Natural killer cell (primary cell): ENCODE measurements at places on chromosomes 16 and 17. TPM values are rescaled to one million over a fixed set of nuclear protein-coding genes. Genes with fewer than 3 reads are reported as not detected.

The EVPL gene
- total RNA-seq = 0.94 TPM

GRCh38 chr16:8966817-8967131 lies 3.1 kb upstream of the USP7 start:
- DNase-seq = no peak
- peaks cover 13% of the 10 kb centered on the region for H3K4me1 ChIP-seq
- H3K36me3 ChIP-seq = no peaks in the 10 kb centered on the region
- no peak overlapping the region for H3K27ac ChIP-seq
- H3K27me3 ChIP-seq = no peaks in the 10 kb centered on the region

The ANKS4B gene
- total RNA-seq = 0.10 TPM

The MT1A gene
- not detected for total RNA-seq

The NLRP1 gene
- total RNA-seq = 209 TPM

DNA sequence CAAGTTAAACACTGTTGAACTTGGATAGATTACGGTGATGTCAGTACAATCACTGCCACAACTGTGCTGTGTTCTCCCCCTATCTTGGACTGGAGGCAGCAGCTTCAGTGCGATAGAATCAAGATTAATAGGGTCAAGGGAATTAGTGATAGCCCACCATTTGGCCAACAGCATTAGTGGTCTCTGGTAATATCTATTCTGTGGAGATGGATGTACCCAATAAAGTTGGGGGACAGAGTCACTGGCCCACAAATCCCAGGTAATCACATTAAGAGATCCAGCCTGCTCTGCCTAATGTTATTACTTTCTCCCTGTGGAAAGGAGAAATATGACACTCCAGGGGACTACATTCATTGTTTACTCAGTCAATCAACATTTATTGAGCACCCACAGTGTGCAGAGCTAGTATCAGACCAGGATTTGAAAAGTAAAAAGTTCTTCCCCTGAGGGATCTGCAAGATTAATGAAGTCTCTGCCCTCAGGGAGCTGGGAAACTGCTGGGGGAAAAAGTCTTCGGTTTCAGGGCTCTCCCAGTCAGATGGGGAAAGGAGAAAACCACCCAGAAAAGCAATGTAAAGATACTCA lies 23.6 kb upstream of the ATP5MC1 start:
- H3K27me3 ChIP-seq = no peaks in the 10 kb centered on the region
- no peaks in the 10 kb centered on the region for H3K4me1 ChIP-seq
- H3K27ac ChIP-seq = no peak overlapping the region
- DNase-seq = no peak
- H3K36me3 ChIP-seq = peaks cover 16% of the 10 kb centered on the region
